ENCODE measurements at places on chromosomes 3 and 15.

DNA sequence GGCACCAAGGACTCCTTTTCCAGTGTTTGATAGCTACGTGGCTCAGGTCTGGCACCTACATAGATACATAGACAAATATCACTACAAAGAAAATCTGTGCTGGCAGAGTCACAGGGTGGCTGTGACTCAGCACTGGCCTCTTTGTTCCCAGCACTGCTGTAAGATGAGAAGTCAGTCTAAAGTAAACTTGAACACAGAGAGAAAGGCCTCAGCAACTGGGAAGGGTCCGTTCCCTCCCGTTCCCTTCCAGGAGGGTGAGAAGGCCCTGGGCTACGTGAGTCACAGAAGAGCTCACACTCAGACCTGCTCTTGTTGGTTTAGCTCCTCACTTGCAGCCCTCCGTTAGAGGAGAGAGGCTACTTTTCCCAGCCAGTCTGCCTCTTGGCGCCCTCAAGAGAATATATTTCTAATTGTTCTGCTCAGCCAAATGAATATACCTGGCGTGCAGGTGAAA is 23.1 kb downstream of the ANXA2 start:
- DNase-seq = no peak

DNA sequence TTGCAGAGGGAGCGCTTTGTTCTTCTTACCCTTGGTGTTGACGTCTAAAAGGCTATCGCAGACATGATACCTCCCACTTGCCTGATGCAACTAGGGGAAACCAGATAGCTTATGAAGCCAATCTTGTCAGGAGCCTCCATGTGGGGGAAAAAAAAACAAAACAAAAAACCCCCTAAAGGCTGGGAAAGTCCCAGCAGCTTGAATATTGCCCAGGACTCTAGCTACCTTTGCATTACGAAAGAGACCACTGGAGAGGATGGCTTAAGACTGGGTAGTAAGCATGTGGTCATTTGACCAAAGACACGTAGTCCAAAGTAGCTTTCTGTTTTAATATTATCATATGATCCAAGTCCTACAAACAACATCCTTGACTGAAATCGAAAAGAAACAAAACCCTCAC is 120.7 kb upstream of the WNT5A start:
- no peak for DNase-seq

DNA sequence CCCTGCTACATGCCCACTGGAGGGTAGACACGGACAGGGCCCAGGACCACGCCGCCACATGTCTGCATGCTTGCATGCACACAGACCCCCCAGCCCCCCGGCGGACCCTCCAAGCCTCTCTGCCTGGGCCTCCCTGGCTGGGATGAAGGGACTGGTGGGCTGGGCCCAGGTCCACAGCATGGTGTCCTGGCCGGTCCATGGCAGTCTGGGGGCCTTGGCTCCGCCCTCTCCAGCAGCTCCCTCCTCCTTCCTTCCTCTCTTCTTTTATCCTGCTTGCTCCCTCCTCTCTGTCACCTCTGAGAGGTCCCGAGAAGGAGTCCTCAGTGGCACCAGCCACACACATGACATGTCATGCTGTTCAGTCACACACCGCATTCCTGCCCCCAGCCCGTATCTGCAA is 24.5 kb downstream of the DUSP7 start:
- no peak for DNase-seq

GRCh38 chr15:45402955-45403877 is 24.9 kb upstream of the GATM start:
- DNase-seq = peak; percentile 51

- DNase-seq = no peak
Observed at GRCh38 chr3:64117483-64117882, 94.2 kb upstream of the PSMD6 start.

GRCh38 chr3:187998611-187999010 is 155.3 kb upstream of the LPP start:
- no peak for DNase-seq

GRCh38 chr3:59654123-59654479 is 604.3 kb upstream of the CFAP20DC start:
- DNase-seq = no peak

DNA sequence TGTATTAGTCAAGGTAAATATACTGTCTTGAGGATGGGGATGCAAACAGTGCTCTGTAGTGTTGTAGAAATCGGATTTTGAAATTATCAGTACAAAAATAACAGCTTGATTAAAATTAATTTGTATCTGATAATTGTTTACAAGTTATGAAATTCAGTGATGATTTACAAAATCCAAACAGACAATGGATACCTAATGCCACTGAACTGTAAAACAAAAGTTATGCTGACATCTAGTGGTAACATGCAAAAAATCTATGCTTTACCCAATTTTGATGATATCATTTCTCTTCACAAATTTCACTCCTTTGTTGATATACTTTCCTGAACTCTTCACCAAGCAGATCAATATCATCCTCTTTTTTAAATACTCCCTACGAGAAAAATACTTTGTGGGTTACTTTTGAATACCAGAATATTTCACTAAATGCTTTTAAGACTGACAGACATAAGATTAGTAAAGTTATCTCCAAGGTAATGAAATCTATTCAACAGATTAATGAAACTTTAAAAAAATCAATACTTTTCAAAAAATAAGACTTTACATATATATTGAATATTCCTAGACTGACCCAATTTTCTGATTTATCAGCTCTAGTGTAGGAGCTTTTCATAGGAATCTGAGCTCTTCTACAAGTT is 36.0 kb downstream of the MNS1 start:
- no peak for DNase-seq

DNA sequence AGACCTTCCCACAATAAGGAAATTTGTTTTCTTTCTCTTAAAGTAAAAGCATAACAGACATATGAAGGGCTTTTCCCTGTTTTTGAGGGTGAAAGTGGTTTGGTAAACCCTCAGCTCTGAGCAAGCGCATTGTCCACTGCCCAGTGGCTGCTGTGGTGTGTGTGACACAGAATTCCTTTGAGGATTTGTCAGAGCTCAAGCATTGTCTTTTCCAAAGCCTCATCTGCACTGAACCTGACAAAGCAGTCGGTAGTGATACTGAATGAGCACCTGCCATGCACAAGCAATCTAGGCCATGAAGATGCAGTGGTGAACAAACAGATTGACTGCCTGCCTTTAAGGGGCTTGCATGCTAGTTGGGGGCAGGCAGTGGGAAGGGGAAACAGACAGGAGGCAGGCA is 128.3 kb downstream of the PLCL2 start:
- no peak for DNase-seq

GRCh38 chr3:124453189-124453588 is 277.1 kb upstream of the UMPS start:
- no peak for DNase-seq

- DNase-seq = no peak
Observed at GRCh38 chr3:124298301-124298700, 306.4 kb upstream of the ROPN1 start.

DNA sequence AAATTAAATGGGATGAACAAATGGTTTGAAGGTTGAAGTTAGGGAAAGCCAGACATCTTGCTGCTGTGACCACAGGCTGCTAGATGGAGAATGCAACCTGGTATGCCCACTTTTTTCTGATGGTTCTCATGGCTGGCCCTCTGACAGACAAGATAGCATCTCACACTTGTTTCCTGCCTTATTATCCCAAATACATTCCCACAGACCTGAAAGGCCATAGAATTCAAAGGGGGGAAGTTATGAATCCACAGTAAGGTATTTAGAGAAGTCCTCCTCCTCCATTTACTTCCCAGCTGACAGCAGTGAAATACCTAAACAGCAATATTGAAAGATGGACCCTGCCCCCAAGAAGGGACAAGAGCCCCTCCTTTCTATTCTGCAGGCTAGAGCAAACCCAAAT is 32.4 kb downstream of the LEO1 start:
- no peak for DNase-seq

GRCh38 chr3:23162934-23163333 is 40.2 kb upstream of the UBE2E2 start:
- no peak for DNase-seq

GRCh38 chr3:35639254-35640186 is at the start of gene ARPP21:
Gene ARPP21 (plus strand): TSS chr3:35639525. CDS start chr3:35681752, 42,227 bp downstream.
- DNase-seq = peak; percentile 23

DNA sequence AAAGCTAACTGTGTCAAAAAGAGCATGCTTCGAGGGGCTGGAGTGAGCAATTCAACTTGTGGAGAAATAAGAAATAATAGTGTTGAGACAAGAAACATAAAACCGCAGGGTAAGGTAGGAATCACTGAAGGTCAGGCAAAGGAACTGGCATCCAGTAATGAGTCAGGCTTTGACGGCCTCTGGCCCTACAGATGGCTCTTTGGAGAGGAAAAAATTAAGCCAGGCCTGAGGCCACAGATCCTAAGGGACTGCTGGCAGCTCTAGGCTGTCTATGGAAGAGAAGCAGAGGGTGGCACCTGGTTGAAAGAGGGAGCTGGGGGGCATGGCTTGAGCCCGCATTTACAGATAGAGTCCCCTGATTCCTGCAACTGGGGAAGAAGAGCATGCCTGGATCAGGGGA is 28.6 kb upstream of the ZSCAN2 start:
- no peak for DNase-seq

DNA sequence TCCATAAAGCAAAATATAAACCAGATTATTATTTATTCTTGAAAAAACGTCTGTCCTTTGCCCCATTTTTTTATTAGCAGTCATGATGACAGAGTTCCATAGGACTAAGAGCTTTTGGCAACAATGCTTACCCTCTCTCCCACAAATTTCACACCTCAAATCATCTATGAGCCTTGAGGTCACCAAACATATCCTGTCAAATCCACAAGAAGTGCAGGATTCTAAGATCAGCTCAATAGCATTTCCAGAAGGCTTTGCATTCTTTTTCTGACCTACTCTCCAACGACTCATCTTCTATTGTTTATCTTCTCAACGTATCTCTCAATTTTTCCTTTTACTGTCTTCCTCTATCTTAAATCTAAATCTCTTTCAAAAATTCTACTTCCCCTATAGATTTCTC is 619.1 kb upstream of the BCHE start:
- DNase-seq = no peak

GRCh38 chr3:42996633-42997075 is 17.5 kb downstream of the GASK1A start:
- DNase-seq = no peak

GRCh38 chr3:133049491-133049890 is 11.3 kb downstream of the TMEM108 start:
- DNase-seq = no peak

- DNase-seq = peak; percentile 58
Observed at GRCh38 chr15:40054855-40055575, 16.0 kb upstream of the SRP14 start.

GRCh38 chr3:146087116-146087515 is 73.9 kb downstream of the PLOD2 start:
- DNase-seq = no peak

DNA sequence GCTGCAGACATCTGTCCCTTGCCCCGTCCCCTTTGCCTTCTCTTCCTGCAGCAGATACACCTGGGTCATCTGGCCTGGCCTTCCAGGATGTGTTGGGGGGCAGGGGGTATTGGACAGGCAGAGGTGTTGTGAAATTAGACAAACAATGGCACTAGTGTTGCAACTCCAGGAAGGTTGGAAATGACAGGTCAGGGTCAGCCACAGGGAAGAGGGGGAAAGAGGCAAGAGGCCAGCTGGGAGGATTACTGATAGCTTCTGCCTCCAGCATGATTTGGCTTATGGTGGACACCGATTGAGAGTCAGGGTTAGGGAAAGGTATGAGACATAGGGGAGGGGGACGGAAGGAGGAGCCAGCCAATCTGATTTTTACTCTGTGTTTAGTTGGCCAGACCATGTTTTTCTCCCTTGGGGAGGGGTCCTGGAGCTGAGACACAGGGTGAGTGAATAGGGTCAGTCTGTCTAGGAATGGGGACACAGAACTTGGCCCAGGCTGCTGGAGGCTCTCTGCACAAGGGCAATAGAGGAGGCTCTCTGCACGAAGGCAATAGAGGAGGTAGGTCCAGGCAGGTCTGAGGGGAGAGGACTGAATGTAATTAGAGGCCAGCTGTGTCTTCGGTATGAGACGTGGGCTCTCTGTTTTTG is 3.4 kb upstream of the ATP2B2 start:
- no peak for DNase-seq

DNA sequence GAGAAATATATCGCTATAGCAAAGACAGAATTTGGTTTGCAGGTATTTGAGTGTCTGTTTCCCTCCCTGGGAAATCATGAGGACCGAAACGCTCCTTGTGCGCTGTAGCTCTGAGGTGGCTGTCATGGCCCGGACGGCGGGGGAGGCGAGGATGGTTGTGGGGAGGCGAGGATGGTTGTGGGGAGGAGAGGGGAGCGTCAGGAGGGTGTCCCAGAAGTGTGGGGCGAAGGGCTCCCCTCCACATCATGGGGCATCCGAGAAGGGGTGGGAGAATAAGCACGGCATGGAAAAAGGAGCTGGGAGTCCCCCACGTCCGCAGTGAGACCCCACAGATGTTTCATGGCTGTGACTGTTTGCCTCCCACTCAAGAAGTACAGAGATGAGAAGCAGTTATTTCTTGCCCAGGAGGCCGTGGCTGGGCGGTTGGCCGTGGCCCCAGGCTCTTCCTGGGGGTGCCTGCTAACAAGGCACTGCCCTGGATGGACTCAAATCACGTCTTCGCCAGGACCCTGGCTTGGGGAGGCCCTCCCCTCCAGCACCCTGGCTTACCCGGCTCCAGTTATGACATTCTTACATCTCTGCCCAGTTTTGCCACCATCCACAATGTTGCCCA is 947 bp upstream of the ATP10A start:
- DNase-seq = no peak

DNA sequence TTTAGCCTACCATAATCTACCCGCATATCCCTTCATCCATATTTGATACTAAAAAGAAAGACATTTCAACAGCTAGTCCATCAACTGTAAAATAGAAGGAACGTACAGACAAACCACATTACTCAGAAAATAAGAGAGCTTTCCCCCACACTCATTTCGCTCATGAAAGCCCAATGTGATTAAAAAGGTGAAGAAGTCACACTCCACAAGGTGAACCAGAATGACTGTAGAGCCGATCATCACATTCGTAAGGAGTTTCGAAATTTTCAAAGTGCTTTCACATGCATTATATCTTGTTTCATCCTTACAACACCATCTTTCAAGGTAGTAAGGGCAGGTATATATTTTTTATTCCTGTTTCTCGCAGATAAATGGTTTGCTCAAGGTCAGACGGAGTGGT is 225.3 kb downstream of the FOXP1 start:
- no peak for DNase-seq

DNA sequence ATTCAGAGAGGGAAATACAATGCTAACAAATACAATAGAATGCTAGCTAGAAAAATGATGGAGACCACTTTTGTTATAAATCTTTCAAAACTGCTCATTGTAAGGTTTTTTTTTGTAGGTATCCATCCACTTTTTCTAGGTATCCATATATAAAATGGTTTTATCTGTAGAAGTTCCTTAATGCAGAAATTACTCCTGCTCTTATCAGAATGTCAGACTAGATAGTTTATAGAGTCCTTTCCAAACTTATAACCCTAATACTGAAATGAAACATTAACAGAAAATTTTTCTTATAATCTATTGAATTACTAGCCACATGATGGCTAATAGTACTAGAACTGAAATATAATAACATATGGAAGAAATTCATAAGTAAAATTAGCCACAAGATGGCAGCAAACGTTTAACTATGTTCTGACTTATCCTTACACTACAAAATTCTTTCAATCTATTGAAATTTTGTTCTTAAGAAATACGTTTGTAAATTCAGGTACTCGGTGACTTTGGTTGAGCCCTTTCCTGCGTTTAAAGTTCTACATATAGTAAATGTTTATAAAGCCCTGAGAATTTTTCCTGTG is 58.5 kb downstream of the ECT2 start:
- no peak for DNase-seq
